ENCODE measurements at places on chromosomes 2 and 18. TPM values are rescaled to one million over a fixed set of nuclear protein-coding genes. Genes with fewer than 3 reads are reported as not detected.

DNA sequence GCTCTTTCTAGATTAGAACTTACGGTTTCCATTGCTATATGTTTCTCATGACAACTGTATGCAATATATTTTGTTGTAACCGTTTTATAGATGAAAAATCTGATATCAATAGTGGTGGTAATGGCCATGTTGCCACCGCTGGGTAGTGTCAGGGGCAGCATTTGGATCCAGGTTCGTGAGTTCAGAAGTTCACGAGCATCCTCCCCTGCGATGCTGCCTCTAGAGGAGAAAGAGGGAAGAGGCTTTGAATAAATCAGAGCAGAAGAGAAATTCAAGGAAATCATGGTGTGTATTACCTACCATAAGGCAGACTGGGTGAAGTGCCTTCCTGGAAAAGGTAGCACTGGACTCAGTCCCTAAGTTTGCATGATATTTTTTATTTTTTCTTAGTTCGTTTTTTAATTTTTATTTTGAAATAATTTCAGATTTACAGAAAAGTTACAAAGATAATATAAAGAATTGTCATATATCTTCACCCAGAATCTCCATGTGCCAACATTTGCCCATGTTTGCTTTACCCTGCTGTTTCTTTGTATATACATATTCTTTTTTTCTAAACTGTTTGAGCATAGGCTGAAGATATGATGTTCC, 3.3 kb upstream of the ZBTB7C start:
- no peak overlapping the region for H3K27ac ChIP-seq
- no peak overlapping the region for H3K4me3 ChIP-seq
- peaks cover 73% of the 10 kb centered on the region for H3K27me3 ChIP-seq
- H3K4me1 ChIP-seq: peaks cover 9% of the 10 kb centered on the region
- H3K36me3 ChIP-seq: peaks cover 2% of the 10 kb centered on the region
- DNase-seq: no peak

DNA sequence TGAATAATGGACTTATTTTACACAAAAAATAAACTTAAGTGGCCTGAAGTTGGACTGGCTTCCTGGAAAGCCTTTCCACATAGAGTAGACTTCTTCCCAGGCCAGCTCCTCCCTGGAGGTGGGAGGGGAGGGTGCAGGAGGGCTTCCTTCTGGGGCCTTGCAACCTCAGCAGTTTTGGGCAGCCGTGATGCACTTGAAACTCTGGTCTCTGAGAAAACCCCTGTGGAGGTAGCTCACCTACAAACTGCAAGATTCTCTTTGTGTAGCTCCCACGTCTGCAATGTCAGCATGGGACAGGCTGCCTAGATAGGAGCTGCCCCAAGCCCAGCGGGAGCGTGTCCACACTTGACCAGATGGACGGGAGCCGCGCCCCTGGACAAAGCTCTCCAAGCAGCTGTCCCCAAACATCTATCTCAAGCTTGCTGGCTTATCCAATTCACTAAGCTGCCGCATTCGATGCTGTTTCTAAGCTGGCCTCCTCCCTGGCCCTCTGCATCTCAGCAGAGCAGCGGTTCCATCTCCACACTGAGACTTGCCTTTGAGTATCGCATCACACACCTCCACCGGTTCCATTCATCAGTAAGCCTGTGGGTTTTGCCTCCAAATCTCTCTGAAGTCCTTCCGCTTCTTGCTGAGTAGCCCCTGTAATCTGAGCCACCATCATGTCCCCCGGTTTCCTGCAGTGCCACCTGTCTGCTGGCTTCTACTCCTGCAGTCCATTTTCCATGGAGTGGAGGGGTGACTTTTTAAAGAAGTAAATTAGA, 1.6 kb upstream of the LPIN1 start:
- no peaks in the 10 kb centered on the region for H3K36me3 ChIP-seq
- peak overlapping the region; percentile 86 for H3K4me3 ChIP-seq
- H3K4me1 ChIP-seq: peaks cover 45% of the 10 kb centered on the region
- no peaks in the 10 kb centered on the region for H3K27me3 ChIP-seq

DNA sequence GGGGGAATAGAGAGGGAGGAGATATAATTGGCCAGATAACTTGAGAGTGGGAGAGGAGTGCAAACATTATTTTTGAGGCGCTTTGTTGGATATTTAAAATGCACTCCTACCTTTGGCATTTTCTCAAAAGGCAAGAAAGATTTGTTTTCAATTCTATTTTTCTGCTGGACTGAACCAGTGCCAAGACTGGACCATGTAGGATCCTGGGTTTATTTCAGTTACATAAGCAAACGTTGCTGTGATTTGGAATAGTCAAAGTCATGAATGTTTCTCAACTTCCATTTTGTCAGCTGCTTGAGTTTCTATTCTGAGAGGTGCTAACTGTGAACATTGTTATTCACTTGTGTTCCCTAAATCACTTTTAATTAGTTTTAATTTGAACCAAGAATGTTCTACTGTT, 8.9 kb upstream of the CHRNA1 start:
- peak overlapping the region; percentile 47 for H3K27ac ChIP-seq
- no peak overlapping the region for H3K4me3 ChIP-seq
- peaks cover 6% of the 10 kb centered on the region for H3K27me3 ChIP-seq
- no peaks in the 10 kb centered on the region for H3K36me3 ChIP-seq
- no peak for DNase-seq

DNA sequence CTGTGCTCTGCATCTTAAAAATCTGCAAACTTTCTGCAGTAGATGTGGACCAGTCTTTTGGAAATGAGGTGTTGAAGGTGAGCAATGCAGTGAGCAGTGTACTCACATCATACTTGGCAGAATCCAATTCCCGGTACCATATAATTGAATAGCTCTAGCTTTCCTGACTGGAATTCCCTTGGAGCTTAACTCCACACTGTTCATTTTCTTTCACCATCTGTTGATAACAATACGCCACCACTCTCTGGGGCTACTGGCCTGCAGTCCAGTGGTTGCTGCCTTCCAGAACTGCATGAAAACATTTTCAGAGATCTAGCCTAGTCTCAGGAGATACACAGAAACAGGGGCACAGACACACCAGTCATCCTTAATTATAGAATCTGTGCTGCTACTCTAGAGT, 820.0 kb upstream of the NXPH2 start:
- H3K36me3 ChIP-seq: no peaks in the 10 kb centered on the region
- H3K4me1 ChIP-seq: no peaks in the 10 kb centered on the region
- no peak overlapping the region for H3K4me3 ChIP-seq
- no peaks in the 10 kb centered on the region for H3K27me3 ChIP-seq

The REG3G gene
- total RNA-seq: not detected

The TTC31 gene
- total RNA-seq: 36.6 TPM

The HAAO gene
- not detected for total RNA-seq
